ENCODE measurements at places on chromosomes 2 and 18.

GRCh38 chr2:96495982-96496629 is 9.1 kb downstream of the NEURL3 start:
- DNase-seq = no peak

DNA sequence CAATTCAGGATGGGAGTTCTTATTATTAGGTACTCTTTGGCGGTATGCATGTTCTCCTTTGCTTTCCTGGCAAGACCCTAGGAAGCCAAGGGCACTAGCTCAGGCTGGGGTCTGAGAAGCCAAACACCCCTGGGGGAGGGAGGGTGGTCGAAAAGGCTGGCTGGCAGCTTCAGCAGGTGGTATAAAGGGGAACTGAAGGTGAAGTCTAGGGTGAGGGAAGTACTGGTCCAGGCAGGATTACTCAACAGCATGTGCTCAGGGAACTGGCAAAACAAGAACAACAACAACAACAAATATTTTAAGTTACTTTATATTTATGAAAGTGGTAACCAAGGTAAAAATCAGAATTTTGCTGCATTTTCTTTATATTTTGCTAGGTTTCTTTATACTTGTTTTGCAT is 40.7 kb upstream of the PCBP1 start:
- DNase-seq = peak; percentile 39

- no peak for DNase-seq
These were observed 79.3 kb downstream of the SDC1 start for GRCh38 chr2:20145497-20146193.

- no peak for DNase-seq
These were observed 327 bp downstream of the LTBP1 start for GRCh38 chr2:32947076-32947483.

DNA sequence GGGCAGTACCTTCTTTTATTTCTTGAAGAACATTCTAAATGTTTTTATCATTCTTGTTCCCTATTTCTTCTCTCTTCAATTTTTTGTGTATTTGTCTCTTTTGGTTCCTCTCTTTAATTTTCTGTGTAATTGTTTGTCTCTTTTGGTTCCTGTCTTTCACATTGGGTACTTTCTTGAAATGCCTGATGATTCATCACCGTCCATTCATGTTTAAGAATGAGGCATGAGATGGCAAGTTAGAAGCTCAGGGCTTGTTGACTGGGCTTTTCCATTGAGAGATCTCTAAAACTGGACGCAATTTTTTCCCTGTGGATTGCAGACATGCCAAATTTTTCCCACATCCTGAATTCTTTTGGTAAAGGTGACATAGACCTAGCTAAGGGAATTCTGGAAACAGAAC is 33.7 kb upstream of the IL1R2 start:
- DNase-seq = no peak

DNA sequence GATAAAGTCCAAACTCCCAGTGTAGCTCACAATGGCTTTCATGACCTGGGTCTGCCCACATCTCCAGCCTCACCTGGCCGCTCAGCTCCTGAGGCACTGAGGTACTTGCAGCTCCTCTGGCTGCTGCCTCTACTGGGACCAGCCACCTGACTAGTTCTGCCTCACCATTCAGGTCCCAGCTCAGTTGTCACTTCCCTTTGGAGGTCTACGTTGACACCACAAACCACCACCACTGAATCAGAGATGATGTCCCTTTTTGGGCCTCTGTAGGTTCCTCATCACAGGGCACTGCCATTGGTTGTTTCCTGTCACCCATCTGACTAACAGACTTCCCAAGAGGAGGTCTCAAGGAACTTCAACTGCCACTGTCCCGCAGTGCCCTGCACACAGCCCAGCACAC is 21.2 kb downstream of the SPP2 start:
- DNase-seq = peak; percentile 13

DNA sequence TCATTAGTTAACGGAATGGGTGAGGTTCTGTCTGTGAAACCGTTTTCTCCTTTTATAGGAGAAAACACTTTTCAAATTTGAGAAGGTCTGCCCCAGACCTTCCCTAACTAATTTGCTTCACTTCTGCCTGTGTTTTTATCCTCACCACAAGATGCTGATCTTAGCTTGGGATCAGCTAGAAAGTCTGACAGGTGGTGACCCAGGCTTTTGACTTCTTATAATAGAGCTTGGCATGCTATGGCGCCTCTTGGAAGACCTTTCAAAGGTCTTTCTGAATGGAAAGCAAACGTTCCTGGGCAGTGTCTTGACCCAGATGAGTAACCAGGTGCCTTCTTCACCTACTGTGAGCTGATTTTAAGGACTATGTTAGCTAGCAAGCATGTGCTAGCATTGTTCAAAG is 91.4 kb downstream of the LYPD6 start:
- no peak for DNase-seq

GRCh38 chr2:648476-649424 is 28.5 kb downstream of the TMEM18 start:
- DNase-seq = no peak

DNA sequence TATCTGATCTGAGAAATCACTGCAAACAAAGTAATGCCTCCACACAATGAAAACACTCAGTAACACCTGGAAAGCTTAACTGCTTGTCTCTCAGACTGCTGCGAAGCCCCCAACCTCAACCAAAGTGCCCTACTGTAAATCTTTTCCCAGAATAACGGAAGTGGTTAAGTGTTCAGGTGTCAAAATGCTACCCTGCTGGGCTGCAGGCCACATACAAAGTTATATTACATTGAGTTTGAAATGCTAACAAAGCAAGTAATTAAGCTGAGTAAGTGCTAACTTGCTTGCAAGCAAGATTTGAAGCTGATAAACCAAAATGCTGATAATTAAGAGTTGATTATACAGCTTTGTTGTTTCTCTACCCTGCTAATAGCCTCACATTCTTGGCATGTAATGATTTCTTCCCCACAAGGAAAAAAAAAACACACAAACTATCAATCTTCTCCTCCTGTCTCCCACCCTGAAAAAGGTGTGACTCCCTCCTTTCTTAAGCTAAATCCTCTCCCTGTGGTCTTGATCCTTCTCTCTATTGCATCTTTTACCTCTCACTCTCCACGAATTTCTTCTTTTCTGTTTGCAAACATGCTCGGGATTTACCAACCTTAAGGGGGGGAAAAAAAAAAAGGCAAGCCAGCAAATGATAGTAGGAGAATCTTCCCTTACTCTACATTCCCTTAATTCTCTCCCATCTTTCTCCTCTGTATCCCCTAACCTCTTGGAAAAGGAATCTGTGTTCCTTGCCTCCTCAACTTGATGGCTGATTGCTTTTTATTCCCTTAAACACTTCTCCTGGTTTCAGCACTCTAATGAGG is 266.8 kb upstream of the SIX3 start:
- DNase-seq = no peak

- no peak for DNase-seq
These were observed 8.8 kb upstream of the GBX2 start for GRCh38 chr2:236176951-236177350.

DNA sequence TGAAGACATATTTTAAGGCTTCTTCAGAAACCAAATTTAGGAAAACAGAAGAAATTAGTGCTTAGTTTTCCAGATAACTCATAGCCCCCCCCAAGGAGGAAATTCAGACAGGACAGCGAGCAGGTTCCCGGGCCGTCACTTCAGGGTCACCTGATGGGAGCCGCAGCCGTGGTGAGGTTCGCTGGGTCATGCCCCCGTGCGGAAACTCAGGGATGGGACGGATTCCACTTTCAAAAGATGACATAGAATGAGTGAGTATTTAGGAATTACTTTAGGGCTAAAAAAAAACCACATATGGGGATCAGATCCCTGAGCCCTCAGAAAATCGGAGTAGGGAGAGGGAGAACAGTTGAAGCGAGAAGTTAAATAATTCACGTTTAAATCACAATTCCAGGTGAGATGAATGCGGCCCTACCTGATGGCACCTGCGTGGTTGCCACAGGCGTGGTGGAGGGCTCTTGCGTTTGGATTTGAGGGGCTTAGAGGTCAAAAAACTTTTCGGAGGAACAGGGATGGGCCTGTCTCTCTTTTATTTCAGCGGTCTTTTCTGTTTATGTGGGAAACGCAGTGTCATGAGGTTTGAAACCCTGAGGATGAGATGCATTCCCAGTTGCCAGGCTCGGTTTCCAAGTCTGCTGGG is 114.4 kb downstream of the NFATC1 start:
- no peak for DNase-seq

- DNase-seq = no peak
These were observed 518.3 kb downstream of the XIRP2 start for GRCh38 chr2:167406558-167406957.

DNA sequence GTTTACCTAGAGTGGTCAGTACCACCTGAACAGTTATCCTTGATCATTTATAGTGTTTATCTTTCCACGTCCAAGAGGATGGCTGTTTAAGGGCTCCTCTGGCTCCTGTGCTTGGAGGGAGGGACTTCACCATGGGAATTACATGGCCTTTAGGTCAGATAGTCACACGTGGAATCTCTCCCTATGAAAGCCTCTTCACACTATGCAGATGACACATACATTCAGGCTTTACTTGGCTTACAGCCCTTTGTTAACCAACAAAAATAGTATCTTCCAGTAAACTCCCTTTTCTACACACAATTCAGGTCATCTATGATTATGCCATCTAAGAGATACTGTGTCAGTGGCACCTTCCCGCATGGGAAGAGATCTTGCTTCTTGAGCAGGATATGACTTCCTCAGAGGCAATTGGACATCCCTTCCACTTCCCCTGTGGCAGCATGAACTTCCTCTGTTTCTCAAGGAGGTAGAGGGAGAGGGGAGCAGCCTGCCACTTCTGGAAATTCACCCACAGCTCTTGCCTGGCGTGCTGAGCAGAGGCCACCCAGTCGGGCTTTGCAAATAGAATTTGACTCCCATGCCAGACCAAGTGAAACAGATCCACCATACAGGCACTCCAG is 53.5 kb downstream of the COLEC12 start:
- DNase-seq = no peak

GRCh38 chr2:53881360-53881759 is 21.6 kb upstream of the GPR75 start:
- no peak for DNase-seq

- no peak for DNase-seq
These were observed 160.8 kb downstream of the KLHL29 start for GRCh38 chr2:23545811-23546210.

DNA sequence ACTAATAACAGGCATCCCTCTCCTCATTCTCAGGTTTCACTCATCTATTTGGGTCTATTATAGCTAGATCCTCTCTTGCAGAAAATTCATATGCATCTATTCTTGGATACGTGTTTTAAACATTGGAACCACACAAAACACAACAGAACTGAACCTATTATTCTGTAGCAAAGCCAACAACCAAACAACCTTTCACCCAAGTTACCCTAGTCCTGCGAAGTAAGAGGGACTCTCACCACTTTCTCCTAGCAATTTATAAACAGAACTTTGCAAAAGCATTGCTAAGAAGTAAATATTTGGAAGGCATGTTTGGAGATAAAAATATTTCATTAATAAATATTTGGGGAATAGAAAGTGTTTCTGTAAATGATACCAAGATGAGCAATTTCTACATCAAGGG is 20.4 kb upstream of the SH3BP4 start:
- no peak for DNase-seq

DNA sequence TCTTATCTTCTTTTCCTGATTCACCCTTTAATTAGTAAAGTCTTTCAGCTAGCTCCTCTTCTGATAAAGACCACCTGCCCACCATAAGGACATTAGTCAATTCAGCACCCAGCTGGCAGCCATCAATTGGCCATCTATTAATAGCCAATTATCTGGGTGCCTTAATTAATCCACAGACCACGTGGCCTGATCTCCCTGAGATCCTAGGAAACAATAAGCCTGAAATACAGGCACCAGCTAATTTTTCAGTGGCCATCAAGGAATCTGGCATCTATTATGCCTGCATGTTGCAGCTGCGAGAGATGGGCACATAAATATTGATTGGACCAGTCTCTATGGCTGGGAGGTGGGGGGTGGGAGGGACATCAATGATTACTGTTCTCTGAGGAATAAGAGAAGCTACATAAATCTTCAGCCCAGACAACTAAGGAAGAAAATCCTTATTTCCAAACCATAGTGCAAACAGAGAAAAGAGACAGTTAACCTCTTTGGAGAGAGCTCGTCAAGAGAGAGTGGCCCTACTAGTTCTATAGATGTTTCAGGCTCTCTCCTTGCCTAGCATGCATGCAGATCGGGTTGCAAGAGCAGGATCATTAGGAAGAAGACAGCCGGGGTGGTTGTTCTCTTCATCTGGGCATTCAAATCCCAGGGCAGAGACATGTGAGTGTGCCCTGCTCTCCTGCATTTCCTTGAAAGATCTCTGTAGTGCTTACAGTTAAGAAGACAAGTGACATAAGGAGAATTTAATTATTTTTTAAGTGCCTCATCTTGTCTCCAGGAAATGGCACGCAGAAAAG is 8.7 kb downstream of the GALNT14 start:
- DNase-seq = no peak

- no peak for DNase-seq
These were observed 295.3 kb upstream of the COL3A1 start for GRCh38 chr2:188678882-188679281.

- DNase-seq = no peak
These were observed 249.8 kb upstream of the GCFC2 start for GRCh38 chr2:75960472-75961009.

DNA sequence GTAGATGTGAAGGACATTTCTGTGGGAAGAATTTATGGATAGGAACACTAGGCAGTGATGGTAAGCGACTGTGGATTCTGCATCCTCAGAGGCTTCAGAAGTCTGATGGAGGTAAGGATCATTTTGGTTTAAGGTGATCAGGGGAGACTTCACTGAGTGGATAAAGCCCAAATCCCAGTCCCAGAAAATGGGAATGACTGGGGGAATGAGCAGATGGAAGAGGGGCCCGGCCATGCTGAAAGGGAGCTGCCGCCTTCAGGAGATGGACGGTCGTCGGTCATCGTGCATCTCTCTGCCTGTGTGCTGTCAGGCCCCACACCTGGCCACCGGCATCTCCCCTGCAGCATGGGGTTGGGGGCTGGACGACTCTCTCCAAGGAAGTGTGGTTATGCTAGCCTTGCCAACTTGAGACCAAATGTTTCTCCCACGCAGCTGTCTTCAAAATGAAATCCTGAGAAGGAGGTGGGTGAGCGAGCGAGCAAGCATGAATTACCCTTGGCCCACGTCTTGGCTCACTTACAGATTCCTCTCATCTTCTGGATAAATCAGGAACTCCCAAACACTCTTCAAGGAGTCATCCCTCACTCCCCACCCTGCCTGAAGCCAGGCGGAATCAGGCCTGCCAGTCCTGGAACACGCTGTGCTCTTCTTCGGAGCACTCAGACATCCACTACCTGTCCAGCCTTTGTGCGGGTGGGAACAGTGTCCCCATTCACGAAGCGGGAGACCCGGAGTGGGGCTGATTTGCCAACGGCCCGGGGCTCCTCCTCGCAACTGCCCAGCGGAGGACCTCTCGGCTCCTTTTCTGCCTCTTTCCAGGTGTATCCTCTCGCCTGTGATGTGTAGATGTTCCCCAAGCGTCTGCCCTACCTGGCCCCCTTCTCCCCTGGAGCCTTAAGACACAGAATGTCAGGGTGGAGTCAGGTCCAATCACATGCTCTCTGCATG is 85.6 kb downstream of the PRKCE start:
- no peak for DNase-seq

- DNase-seq = peak; percentile 60
These were observed 78.4 kb downstream of the LIMS1 start for GRCh38 chr2:108612514-108613183.

Measured in CD4-positive, alpha-beta T cell treated with Interferon gamma for 1 hour (primary cell).